ENCODE measurements at places on chromosomes 2 and 18.
A peak's percentile ranks its signal among the peaks of the same experiment; 100 is the strongest.

DNA sequence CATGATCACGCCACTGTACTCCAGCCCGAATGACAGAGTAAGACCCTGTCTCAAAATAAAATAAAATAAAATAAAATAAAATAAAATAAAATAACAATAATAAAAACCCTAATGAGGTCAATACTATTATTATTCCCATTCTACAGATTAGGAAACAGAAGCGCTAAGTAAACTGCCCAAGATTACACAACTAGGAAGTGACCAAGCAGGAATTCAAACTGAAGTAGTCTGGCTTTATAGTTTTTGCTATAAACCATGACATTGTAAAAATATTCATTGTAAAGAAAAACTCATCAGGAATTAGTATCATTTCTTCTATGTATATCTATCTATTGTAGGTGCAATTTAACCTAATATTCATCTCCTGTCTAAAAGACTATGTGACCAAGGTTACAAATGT is 1.2 kb downstream of the PLEKHM3 start:
- DNase-seq, result no peak

DNA sequence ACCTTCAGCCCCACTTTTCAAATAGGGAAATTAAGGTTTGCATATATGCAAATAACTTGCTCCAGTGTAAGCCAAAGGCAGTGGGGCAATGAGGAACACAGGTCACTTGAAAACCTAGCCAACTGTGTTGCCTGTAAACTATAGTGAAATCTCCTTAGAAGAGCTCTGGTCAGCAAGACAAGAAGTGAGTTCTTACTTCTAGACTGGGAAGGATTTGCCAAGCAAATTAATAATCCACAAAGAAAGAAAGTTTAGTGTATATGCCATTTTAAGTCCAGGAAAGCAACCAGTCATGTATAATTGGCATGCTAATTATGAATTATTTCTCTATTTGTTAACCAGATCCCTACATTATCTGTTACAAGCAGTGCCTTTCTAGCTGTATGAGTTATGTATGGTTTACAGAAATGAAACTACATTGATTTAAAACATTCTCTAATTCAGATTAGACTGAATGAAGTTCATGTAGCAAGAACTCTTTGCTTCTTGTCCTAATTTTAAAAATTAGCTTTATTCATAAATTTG is 129.9 kb downstream of the MTX2 start:
- DNase-seq, result no peak

GRCh38 chr2:18721038-18721922 is 131.9 kb upstream of the NT5C1B start:
- DNase-seq, result no peak

GRCh38 chr2:53536583-53537361 is 230.8 kb upstream of the CHAC2 start:
- no peak for DNase-seq

DNA sequence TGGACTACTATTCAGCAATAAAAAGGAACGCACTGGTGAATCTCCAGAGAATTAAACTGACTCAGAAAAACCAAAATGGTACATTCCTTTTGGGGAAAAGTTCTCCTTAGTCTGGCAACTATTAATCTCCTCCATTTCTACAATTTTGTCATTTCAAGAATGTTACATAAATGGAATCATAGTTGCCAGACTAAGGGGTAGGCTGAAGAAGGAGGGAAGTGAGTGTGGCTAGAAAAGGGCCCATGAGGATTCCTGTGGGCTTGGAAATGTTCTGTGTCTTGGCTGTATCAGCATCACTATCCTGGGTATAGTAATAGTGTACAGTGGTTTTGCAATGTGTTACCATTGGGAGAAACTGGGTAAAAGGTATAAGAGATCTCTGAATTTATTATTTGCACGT is 72.4 kb downstream of the ZAP70 start:
- no peak for DNase-seq

- DNase-seq, result no peak
Measured at GRCh38 chr18:505483-506122, 5.1 kb upstream of the COLEC12 start.

GRCh38 chr2:107817378-107817777 is 9.3 kb upstream of the RGPD4 start:
- DNase-seq, result no peak

DNA sequence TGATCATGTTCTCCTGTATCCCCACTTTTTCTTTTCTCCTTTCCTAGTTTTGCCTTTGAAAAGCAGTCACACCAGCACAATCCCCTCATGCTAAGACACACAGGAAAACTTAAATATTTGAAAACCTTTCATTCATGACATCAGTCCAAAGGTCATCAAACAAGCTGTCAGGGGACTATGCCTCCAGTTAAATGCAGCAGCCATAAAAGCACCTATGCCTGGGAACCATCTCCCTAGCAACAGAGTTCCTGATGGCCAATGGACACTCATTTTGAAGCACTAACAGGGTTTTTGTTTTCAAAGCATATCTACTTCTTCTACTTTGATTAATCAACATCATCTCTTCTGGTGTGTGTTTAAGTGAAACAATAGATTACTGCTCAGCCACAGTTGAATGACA is 286.4 kb upstream of the PARD3B start:
- DNase-seq, result no peak

DNA sequence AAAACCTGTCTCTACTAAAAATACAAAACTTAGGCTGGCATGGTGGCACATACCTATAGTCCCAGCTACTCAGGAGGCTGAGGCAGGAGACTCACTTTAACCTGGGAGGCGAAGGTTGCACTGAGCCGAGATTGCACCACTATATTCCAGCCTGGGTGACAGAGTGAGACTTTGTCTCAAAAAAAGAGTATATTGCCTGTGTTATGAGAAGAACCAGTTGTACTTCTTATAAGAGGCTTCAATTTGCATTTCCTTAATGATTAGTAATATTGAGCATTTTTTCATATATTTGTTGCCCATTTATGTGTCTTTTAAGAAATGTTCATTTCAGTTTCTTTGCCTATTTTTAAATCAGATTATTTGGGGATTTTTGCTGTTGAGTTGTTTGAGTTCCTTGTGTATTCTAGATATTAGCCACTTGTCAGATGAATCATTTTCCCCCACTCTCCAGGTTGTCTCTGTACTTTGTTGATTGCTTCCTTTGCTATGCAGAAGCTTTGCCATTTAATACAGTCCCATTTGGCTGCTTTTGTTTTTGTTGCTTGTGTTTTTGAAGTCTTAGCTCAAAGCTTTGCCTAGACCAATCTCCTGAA is 75.8 kb upstream of the LRPPRC start:
- no peak for DNase-seq

- no peak for DNase-seq
Measured at GRCh38 chr2:85357736-85358135, 3.2 kb downstream of the ELMOD3 start.

DNA sequence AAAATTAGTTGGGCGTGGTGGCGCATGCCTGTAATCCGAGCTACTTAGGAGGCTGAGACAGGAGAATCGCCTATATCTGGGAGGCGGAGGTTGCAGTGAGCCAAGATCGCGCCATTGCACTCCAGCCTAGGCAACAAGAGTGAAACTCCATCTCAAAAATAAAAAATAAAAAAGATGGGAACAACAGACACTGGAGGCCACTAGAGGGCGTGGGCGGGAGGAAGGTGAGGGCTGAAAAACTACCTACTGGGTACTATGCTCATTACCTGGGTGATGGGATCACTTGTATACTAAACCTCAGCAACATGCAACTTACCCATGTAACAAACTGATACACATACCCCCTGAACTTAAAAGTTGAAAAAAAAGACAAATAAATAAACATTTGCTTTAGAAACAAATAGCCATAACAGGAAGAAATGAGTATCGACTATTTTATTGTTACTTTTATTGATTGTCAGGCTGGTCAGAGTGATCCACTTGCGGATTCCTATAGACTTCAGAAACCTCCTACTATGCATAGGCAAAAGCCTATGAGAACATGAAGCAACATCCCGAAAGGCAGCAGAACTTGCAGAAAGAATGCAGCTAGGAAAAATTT is 61.0 kb downstream of the TMEM163 start:
- no peak for DNase-seq

- DNase-seq, result no peak
Measured at GRCh38 chr2:13576406-13577036, 859.8 kb downstream of the TRIB2 start.

DNA sequence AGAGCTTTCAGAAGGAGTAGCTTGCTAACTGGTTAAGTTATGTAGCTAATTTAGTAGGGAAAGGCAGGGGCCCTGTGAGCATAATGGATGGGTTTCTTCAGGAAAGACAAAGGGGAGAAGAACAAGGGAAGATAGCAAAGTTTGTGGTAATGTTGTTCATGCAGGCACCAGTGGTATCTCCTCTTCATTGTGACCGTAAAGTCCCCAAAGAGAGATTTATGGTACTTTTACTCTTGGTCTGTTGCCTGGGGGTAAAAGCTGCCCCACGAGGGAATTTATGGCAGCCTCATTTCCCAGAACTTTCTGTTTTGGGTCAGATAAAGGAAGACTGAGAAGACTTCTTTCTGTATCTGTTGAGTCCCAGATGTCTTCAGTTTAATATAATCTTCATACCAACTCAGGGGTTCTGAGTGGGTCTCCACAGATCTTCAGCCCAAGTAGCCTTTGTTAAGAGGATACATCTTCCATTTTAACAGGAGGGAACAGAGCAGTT is 27.5 kb downstream of the MALT1 start:
- no peak for DNase-seq

GRCh38 chr2:10162586-10163497 is 40.3 kb downstream of the RRM2 start:
- DNase-seq, result no peak

- no peak for DNase-seq
Measured at GRCh38 chr2:229633556-229633955, 80.8 kb downstream of the DNER start.

- no peak for DNase-seq
Measured at GRCh38 chr2:158179660-158180059, 78.0 kb downstream of the UPP2 start.

- no peak for DNase-seq
Measured at GRCh38 chr2:240911641-240912265, 5.6 kb downstream of the CROCC2 start.

GRCh38 chr2:200863782-200864175 is 679 bp downstream of the CLK1 start:
- DNase-seq, result no peak

GRCh38 chr2:42723465-42723864 is 40.5 kb downstream of the OXER1 start:
- no peak for DNase-seq

GRCh38 chr2:236646441-236646840 is 76.8 kb downstream of the ACKR3 start:
- no peak for DNase-seq

GRCh38 chr2:18123577-18123976 is 245.1 kb downstream of the KCNS3 start:
- DNase-seq, result no peak

- no peak for DNase-seq
Measured at GRCh38 chr2:37472959-37473358, 128.5 kb downstream of the QPCT start.

GRCh38 chr18:6881034-6881820 is 151.7 kb downstream of the ARHGAP28 start:
- DNase-seq, result no peak

- peak; percentile 10 for DNase-seq
Measured at GRCh38 chr2:54422072-54422581, 34.0 kb upstream of the SPTBN1 start.

DNA sequence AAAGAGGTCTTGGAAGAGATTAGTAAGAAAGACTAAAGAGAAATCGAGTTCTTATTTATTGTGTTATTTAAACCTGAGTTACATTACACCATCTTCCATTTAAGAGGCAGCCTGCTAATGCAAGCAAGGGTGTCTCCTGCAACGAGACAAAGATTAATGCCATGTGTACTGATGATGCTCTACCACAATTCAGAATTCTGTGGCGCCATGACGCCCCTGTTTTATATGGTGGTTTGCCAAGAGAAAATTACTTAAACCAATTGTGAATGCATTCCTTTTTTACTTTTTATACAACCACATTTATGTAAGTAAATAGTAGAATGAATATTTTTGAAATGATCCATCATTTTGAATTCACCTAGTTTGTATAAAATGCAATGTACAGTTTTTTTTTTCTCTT is 356.1 kb upstream of the ZEB2 start:
- DNase-seq, result no peak

GRCh38 chr2:119179991-119180390 is 21.4 kb upstream of the C1QL2 start:
- DNase-seq, result no peak

DNA sequence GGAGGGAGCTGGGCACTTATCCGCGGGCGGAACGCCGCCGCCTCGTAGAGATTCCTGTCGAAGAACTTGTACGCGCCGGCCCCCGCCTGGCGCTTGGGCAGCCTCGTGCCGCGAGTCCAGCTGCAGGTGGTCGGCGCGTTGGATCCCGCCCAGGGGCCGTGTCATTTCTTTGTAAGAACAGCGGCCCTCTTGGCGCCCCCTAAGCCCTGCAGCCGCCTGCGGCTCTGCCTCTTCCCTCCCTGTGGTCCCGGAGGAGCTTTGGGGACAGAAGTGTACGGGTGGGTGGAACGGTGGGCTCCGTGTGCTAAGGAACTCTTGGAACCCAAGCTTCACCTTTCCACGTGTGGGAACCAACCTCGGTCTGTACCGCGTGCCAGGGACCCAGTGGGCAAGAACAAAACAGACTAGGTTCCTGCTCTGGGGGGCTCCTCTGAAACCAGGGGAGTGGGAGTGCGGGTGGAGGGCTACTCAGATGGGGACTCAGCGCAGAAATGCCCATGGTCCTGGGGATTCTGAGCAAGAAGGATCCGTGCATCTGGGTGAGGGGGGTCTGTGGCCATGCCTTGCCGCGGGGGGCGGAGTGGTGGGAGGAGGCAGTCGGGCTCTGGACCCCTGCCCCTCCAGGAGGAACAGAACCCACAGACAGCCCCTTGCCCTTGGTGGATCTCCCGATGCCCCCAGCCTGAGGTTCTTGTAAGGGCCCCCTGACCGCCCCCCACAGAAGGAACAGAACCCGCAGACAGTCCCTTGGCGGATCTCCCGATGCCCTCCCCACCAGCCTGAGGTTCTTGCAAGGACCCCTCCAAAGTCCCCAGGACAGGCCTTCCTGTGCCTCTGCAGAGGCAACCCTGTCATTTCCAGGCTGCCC is 1.5 kb downstream of the GPC1 start:
- DNase-seq, result no peak

DNA sequence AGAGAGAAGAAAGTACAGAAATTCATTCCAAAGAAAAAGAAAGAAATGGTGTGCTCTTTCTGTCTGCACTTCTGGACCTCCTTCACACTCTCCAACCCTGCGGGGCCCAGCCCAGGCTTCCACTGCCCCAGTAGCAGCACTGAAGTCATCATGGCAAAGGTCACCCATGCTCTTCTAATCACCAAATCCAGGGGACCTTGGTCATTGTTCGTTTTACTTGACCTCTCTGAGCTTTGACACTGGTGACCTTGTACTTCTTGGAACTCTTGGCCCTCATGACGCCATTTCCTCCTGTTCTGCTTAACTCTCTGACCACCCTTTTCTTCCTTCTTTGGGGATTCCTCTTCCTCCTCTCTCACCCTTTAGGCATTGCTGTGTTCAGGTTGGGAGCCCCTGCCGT is 105.6 kb downstream of the SMAD7 start:
- no peak for DNase-seq

DNA sequence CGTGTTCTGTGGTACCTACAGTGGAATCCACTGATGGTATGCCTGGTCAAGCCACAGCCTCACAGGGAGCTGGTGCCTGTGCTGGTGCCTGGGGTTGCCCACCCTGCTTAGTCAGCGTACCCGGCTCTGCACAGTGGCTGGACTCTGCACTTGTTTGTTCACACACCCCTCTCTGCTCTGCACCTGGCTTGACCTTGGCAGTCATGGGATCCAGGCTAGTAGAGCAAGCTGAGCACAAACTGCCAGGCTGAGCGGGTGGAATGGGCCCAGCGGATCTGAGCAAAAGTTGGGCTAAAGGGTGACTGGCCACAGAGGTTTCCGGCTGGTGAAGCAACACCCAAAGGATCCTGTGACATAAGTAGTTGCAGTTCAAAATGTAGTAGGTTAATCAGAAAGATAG is 163.5 kb downstream of the CDH19 start:
- DNase-seq, result no peak
